ENCODE measurements at places on chromosomes 2 and 18.

- DNase-seq: no peak
Measured at GRCh38 chr2:30769481-30769780, 37.8 kb downstream of the CAPN13 start.

- DNase-seq: no peak
Measured at GRCh38 chr18:79107886-79108285, 38.7 kb downstream of the ATP9B start.

DNA sequence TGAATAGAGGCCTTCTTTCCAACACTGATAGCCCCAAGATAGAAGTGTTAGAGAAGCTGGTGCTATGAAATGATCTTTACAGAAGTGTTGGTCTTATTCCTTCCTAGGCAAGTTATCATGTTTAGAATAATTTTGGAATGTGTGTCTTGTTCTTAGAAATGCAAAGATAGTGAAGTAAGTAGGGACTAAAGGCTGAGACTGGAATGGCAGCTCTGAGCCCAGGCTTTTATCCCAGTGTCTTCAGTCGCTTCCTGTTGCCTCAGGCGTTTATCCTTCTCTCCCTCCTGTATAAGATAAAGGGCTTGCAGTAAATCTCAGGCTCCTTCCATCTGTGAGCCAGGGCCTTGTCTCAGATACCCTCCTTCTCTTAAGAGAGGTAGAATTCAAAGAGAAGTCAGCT is 218.1 kb downstream of the TPGS2 start:
- no peak for DNase-seq

- no peak for DNase-seq
Measured at GRCh38 chr2:139099721-139100120, 319.5 kb upstream of the NXPH2 start.

GRCh38 chr18:42183746-42184145 is 228.7 kb downstream of the PIK3C3 start:
- no peak for DNase-seq

- DNase-seq: no peak
Measured at GRCh38 chr2:172395503-172395902, 31.9 kb upstream of the ITGA6 start.

DNA sequence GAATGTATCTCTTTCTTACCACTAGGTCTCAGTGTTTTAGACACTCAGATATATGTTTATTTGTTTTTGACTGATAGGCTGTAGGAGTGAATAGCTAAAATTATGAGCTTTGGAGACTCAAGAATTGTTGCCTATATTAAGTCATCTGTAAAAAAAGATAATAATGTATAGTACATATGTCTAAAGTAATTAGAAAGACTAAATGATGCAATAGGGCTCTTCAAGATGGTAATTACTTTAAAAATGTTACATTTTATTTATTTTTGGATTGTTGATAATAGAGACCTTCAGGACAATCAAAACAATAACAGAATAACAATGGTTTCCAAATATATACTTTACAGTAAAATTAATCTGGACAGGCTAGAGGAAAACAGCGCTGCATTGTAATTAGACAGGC is 19.9 kb upstream of the SCN7A start:
- no peak for DNase-seq

DNA sequence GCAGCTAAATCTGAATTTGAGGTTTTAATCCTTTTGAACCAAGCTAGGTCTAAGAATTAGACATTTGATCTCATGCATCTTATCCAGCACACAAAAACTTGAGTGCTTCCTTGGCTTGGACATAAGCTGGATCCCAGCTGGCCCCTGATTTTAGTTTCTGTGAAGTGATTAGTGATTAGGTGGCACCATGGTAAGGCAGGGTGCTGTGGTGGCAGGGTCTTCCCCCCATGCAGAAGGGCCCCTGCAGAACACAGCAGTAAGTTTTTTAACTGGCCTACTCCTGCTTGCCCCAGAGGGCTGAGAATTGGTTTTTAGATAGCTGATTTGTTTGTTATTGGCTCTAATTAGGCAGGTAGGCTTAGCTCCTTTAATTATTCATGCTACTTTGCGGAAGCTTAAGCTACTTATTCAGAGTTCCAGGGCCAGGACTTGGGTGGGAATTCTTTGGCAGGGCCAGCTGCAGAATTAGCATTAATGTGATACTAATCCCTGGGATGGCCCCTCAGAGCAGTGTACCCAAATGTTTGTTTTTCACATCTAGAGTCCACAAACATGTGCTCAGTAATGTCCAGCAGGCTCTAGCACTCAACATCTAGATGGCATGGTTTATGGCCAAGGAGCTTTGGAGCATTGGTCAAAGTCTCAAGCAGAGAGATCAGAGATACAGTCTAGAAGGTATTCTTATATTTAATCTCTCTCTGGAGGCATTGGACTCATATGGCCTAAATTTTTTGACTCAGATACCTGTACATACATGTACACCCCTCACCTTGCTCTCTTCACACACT is 99.6 kb downstream of the FMNL2 start:
- DNase-seq: no peak

- no peak for DNase-seq
Measured at GRCh38 chr2:232449964-232450363, 6.0 kb upstream of the ALPI start.

DNA sequence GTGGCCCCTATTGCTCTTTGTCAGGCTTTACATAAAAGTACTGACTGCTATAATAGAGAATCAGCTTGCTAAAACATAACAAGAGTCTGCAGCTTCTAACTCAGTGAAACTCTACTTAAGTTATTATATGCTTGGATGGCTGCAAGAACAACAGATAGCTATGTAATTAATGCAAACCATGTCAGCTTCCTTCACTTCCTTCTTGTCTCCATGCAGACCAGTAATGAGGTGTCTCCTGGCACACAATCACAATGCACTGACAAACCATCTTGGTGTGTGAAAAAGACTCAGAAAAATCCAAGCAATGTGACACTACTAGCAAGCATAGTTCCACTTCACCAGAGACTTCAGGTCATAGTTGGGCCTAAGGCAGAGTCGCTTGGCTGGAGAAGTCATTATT is 2068.9 kb upstream of the PIK3C3 start:
- DNase-seq: no peak

DNA sequence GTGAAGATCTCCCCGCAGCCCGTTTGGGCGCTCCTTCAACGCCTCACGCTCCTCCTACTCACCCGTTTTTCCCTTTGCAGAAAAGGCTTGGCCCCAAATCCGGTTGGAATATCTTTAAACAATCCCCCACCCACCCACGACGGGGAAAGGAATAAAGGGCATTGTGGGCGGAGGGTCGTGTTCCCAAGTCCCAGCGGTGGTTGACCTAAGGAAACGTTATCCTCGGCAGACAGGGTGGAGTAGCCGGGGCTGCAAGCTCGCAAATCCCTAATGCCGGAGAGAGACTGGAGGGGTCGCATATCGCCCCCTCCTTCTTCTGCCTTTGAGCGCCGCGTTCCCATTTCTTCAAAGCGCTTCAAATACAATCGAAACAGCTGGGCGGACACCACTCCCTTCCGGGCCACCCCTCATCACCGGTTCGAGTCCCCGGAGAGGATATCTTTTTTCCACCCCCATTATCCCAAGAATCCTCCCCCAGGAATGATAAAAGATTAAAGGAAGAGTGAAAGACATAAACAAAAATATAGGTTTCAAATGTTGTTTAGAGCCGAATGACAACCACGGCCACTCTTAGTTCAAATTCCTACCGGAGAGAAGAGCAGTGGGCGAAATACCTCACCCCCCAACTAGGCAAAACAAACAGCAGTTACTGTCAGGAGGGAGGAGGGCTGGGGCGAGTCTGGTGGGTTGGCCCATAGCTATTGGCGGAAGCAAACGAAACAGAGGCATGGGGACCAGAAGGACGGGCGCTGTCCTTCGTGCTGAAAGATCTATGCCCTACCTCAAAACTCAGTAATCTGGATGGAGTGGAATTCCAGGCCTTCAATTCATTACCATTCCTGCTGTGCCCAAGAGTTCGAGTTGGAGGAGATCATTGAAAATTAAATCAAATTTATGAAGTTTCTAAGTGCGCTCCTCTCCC is 2.8 kb upstream of the GAD1 start:
- DNase-seq: no peak

GRCh38 chr18:49742316-49743116 is 70.8 kb downstream of the ACAA2 start:
- DNase-seq: no peak

- peak; percentile 36 for DNase-seq
Measured at GRCh38 chr2:29011418-29012060, 30.4 kb downstream of the TOGARAM2 start.

DNA sequence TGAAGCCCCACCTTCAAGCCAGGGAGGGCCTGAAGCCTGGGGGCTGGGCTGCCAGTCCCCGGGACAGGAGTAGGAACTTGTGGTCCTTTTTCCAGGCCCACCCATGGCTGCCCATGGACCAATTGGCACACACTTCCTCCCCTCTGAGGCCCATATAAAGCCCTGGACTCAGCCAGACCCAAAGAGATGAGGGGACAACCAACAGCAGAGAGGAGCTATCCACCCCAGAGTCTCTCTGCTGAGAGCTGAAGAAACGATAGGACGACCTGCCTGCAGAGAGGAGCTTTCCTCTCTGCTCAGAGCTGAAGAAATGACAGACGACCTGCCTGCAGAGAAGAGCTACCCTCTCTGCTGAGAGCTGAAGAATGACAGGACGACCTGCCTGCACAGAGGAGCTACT is 43.8 kb upstream of the PEX13 start:
- DNase-seq: no peak

DNA sequence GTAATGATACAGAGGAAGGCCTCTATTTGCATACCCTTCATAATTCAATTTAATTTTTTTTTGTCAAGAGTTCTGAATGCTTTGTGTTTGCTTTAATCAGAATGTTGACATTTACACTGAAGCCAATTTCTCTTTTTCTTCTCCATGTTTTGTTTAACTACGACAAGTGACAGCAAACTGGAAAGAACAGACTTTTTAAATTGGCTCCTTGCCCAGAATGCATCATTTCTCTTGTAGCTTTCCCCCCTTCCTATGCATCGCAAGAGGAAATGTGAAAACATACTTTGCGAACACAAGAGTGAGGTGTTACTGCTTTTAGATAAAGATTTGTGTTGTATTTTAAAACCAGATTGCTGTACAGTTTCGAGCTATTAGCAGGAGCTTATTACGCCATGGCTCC is 955.2 kb upstream of the CELF4 start:
- DNase-seq: no peak

GRCh38 chr2:238039985-238040384 is 20.8 kb upstream of the SCLY start:
- DNase-seq: no peak

DNA sequence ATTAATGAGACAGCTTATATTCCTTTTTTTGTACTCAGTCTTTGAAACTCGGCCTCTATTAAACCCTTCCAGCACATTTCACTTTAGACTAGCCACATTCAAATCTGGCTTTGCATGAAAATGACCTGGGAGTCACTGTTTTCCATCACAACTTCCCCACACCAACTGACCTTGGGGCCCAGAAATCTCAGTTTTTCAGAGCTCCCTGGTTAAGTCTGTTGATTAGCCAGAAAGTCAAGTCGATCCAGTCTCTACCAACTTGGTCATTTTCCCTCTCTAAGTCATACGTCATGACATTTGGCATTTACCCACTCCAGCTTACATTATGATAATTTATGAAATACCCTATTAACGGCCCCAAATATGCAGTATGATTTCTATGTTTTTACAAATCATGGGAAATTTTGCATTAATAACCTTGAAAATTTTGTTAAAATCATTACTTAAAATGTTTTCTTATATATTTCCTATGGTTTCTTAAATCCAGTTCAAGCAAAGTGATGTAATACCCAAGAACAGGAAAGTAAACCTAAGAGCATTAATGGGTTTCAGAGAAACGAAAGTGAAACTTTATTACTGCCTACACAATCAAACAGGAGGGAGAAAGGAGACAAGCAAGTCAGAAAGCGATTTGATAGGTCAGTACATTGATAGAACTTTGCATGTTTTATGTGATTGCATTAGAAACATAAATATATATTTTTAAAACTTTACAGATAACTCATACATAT is 77.1 kb downstream of the SPATS2L start:
- no peak for DNase-seq

GRCh38 chr2:231003186-231003585 is 7.3 kb downstream of the SPATA3 start:
- DNase-seq: no peak

- DNase-seq: no peak
Measured at GRCh38 chr2:197205585-197206215, 104.9 kb downstream of the ANKRD44 start.

GRCh38 chr2:85257359-85257969 is 70.3 kb downstream of the TGOLN2 start:
- no peak for DNase-seq

Measured in activated T-cell treated with anti-CD3 and anti-CD28 coated beads for 4 hours (primary cell).